Activated CD4-positive, alpha-beta memory T cell treated with anti-CD3 and anti-CD28 coated beads for 36 hours (primary cell): ENCODE measurements at places on chromosomes 6 and 20. TPM values are rescaled to one million over a fixed set of nuclear protein-coding genes. Genes with fewer than 3 reads are reported as not detected.

DLL1 gene
- total RNA-seq: 0.55 TPM

ISM1 gene
- total RNA-seq: 0.34 TPM

DDX43 gene
- total RNA-seq: 0.15 TPM

CLDN20 gene
- not detected for total RNA-seq

SOX18 gene
- total RNA-seq: not detected

PPP1R3G gene
- total RNA-seq: not detected

DNA sequence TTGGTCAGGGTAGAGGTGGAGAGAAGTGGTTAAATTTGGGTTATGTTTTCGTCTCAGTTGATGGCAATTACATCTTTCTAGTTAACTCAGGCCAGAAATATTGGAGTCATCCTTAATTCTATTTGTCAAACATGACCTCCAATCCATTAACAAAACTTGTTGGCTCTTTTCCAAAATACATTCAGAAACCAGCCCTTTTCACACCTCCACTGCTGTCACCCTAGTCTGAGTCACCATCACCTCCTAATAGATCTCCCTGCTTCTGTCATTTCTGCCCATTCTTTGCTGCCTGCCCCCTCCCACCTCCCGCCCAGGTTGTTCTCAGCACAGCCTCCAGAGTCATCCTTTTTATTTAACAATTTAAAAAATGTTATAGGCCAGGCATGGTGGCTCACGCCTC lies 3.0 kb upstream of the ABCF1 start:
- peak; percentile 70 for DNase-seq
- no peaks in the 10 kb centered on the region for H3K27me3 ChIP-seq
- no peak overlapping the region for H3K4me3 ChIP-seq
- peaks cover 9% of the 10 kb centered on the region for H3K36me3 ChIP-seq

GRCh38 chr6:168948990-168949531 lies 304.6 kb downstream of the THBS2 start:
- no peak for DNase-seq
- peaks cover 7% of the 10 kb centered on the region for H3K27me3 ChIP-seq
- H3K36me3 ChIP-seq: no peaks in the 10 kb centered on the region

GRCh38 chr6:53506872-53507271 lies 38.0 kb downstream of the GCLC start:
- DNase-seq: no peak
- H3K36me3 ChIP-seq: peaks cover 41% of the 10 kb centered on the region
- H3K4me1 ChIP-seq: no peaks in the 10 kb centered on the region
- no peak overlapping the region for H3K4me3 ChIP-seq
- no peaks in the 10 kb centered on the region for H3K27me3 ChIP-seq

GRCh38 chr6:128518434-128519131 lies 1.8 kb downstream of the PTPRK start:
- peak overlapping the region; percentile 85 for H3K4me3 ChIP-seq
- H3K27ac ChIP-seq: no peak overlapping the region
- H3K36me3 ChIP-seq: no peaks in the 10 kb centered on the region
- H3K27me3 ChIP-seq: peaks cover 54% of the 10 kb centered on the region
- H3K4me1 ChIP-seq: peaks cover 9% of the 10 kb centered on the region
- DNase-seq: no peak

DNA sequence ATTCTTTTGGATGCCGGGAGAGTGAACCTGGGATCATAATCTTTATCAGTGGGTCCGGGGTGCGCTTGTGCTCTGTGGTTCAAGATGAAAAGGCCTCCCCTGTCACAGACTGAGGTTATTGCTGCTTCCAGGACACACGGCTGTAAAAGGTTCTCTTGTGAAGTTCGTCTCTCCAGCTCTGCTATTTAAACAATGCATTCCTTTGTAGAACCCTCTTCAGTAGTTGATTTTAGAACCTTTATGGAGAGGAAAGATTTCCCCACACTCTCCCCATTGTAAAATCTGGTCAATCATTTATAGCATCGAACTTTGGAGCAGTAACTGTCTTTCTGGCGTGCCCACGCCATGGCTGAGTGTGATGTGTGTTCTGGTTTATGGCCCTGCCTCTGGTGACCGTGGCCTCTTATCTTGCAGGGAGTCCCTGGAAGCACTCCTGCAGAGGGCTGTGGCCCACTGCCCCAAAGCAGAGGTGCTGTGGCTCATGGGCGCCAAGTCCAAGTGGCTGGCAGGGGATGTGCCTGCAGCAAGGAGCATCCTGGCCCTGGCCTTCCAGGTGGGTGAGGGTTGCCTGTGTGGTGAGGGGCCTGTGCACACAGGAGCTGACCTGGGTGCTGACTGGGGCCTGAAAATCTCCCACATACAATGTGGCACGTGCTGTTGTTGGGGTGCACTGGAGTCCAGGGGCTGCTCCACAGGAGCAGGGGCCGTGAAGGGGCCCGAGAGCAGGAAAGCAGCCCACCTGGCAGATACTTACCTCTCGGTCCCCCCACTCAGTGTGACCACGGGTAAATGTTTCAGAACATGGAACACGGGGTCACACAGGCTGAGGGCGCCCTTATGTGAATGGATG lies 11.6 kb upstream of the C20orf204 start:
- no peak for DNase-seq
- H3K36me3 ChIP-seq: peaks cover 56% of the 10 kb centered on the region
- no peak overlapping the region for H3K4me3 ChIP-seq
- H3K4me1 ChIP-seq: no peaks in the 10 kb centered on the region
- no peaks in the 10 kb centered on the region for H3K27me3 ChIP-seq

DNA sequence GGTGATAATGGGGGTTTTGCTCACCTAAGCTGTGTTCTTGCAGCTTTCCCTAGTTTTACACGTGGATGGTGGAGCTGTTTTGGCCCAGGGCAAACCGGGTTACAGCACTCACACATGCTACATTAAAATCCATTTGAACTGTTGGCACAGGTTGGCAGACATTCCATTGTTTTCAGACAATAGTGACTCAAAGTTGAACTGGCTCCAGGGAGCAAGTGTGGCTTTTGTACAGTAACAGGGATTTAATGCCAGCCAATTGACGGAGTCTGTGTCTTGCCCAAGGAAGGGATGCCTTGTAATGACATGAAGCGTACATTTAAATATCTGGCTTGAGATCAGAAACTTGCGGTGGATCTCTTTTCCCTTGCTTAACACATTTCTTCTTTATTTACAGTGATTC lies 183.1 kb downstream of the DTNBP1 start:
- no peak for DNase-seq
- H3K27ac ChIP-seq: no peak overlapping the region
- H3K4me1 ChIP-seq: peaks cover 55% of the 10 kb centered on the region
- no peaks in the 10 kb centered on the region for H3K27me3 ChIP-seq

DNA sequence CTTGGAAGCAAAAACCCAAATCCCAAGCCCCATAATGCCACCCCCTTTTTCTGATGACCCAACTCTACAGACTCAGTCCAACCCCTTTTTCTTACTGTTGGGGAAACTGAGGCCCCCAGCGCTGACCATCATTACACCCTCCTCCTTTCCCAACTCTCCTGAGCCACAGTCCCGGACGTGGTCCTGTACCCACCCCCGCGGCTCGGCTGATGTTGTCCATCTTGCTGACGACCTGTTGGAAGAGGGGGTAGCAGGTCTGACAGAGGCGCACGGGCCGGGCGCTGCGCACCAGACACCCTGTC lies 533 bp downstream of the OSTM1 start:
- H3K27ac ChIP-seq: no peak overlapping the region
- H3K27me3 ChIP-seq: no peaks in the 10 kb centered on the region
- H3K36me3 ChIP-seq: no peaks in the 10 kb centered on the region
- peak overlapping the region; percentile 80 for H3K4me3 ChIP-seq

DNA sequence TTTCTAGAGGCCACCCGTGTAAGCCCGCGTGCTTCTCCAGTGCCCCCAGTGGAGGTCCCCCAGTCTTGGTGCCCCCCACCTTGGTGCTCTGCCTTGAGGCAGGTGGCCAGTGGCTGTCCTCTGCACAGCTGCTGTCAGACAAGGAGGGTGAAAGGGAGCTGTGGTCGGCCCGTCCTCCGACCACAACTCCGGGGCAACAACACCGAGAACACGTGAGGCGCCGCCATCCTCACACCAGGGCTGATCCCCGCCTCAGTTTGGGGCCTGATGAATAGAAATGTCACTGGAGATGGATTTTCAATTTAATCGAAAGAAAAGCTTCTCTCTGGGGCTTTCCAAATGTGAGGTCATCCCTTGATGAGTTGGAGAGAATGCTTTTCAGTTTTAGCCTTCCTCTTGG lies 304.6 kb downstream of the CDH4 start:
- no peak for DNase-seq
- H3K4me1 ChIP-seq: no peaks in the 10 kb centered on the region
- no peaks in the 10 kb centered on the region for H3K27me3 ChIP-seq
- no peak overlapping the region for H3K4me3 ChIP-seq
- no peak overlapping the region for H3K27ac ChIP-seq
- H3K36me3 ChIP-seq: no peaks in the 10 kb centered on the region

DNA sequence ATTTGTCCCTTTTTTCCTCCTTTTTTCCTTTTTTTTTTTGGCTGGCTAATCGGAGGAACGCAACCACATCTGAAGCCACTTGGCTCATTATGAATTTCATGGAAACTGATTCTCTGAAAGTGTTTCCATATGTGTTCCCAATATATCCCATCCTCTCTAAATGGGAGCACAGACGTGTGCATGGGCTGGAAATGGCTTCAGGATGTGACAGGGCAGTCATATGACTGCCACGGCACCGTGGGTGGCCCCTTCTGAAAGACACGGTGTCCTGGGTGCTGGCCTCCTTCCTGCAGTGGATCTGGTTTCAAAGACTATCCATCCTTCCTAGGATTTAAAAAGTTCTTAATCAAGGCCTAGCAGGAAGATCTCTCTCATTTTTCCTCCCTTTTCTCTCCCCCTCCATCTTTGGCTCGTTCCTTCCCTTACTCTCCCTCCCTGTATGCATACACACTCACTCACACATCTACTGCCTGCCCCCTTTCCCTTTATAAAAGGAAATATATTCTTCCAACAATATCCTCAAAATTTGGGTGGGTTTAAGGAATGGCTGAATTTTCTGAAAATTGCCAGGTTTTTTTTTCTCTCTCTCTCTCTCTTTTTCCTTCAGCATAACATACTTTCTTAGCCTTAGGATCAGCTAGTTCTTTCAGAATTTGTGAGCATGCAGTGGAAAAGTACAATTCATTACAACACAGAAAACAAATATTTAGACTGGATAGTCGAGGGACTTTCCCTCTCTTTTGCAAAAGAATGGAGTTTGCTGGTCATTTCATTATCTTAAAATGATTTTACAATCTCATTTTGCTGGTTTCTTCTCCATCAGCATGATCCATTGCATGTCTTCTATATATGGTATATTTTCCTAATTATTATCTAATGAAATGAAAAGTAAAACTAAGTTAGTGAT lies 161.2 kb upstream of the SUPT3H start:
- H3K27me3 ChIP-seq: no peaks in the 10 kb centered on the region
- H3K27ac ChIP-seq: peak overlapping the region; percentile 30
- H3K4me3 ChIP-seq: no peak overlapping the region
- peaks cover 28% of the 10 kb centered on the region for H3K4me1 ChIP-seq
- no peak for DNase-seq
- peaks cover 65% of the 10 kb centered on the region for H3K36me3 ChIP-seq

GRCh38 chr6:20038410-20039204 lies 173.7 kb downstream of the MBOAT1 start:
- H3K4me3 ChIP-seq: no peak overlapping the region
- H3K4me1 ChIP-seq: no peaks in the 10 kb centered on the region
- H3K27ac ChIP-seq: no peak overlapping the region
- peaks cover 5% of the 10 kb centered on the region for H3K27me3 ChIP-seq

DNA sequence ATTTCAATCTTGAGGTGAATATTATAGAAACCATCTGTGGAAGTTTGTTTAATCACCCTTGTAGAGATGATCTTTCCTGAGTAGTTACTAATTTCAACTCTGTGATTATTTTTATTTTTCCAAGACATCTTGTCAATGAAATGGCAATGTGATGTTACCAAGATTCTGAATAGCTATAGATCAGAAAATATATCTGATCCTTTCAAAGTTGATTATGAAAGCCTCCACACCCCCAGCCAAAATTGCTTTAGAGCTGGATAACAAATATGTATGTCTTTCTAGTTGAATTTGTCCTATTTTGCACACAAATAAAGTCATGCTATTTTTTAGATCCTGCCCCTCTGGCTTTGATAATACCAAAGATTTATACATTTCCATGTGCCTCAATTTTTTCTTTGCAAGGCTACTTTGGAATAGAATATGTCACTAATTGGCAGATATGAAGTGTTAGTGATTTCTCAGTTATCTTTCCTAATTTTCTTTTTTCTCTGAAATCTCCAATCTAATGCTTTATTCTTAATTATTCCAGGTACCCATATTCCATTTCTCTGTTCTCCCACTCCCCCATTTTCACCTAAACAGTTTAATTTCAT lies 5.0 kb downstream of the SIM1 start:
- no peak for DNase-seq
- H3K27ac ChIP-seq: no peak overlapping the region
- H3K4me1 ChIP-seq: peaks cover 6% of the 10 kb centered on the region
- H3K36me3 ChIP-seq: peaks cover 30% of the 10 kb centered on the region
- H3K27me3 ChIP-seq: peaks cover 84% of the 10 kb centered on the region

GRCh38 chr6:126907312-126907711 lies 211.2 kb upstream of the RSPO3 start:
- H3K27ac ChIP-seq: no peak overlapping the region
- H3K36me3 ChIP-seq: no peaks in the 10 kb centered on the region
- no peak for DNase-seq
- H3K4me3 ChIP-seq: no peak overlapping the region
- no peaks in the 10 kb centered on the region for H3K4me1 ChIP-seq

GRCh38 chr20:53258741-53259140 lies 286.6 kb downstream of the TSHZ2 start:
- H3K36me3 ChIP-seq: peaks cover 21% of the 10 kb centered on the region
- DNase-seq: no peak
- H3K4me1 ChIP-seq: peaks cover 15% of the 10 kb centered on the region

DNA sequence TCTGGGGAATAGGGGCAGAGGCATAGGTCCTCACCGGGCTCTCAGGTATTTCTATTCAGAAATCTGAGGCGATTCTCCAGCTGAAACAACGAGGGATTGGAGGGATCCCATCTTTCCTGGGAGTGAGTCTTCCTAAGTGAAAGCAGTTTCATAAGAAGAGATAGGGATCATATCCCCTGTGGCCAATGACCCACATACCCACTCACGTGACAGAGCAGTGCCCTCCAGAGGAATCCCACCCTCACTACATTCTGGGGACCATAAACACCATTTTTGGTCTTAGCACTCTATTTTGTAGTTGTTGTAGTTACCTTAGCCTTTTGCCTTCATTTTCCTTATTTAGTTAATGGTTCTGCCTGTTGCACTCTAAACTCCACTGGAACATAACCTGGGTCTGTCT lies 121.1 kb downstream of the GPR63 start:
- no peaks in the 10 kb centered on the region for H3K36me3 ChIP-seq
- DNase-seq: no peak
- no peaks in the 10 kb centered on the region for H3K27me3 ChIP-seq
- H3K27ac ChIP-seq: no peak overlapping the region

DNA sequence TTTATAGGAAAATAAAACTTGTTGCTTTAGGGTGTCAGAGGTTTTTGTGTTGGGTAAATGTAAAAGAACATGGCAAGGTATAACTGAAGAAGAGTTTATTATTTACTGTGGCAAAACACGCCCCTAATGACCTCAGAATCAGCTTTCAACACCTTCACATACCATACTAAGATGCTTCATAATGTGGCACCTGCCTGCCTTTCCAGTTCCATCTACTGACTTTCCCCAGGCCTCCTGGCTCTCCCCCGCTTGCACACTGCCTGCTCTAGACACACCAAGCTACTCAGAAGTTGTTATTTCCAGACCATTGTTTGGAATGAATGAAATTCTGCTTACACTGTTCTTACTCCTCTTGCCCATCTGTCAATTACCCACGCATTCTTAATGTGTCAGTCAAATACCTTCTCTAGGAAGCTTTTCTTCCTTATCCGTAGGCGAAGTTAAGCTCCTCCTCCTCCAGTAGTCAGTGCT lies 1.8 kb downstream of the TIAM2 start:
- H3K4me3 ChIP-seq: peak overlapping the region; percentile 17
- peaks cover 10% of the 10 kb centered on the region for H3K4me1 ChIP-seq
- DNase-seq: no peak

- peaks cover 42% of the 10 kb centered on the region for H3K4me1 ChIP-seq
- H3K36me3 ChIP-seq: no peaks in the 10 kb centered on the region
- no peak overlapping the region for H3K4me3 ChIP-seq
Measured at GRCh38 chr20:50380697-50381040, 129.5 kb upstream of the PTPN1 start.
